ENCODE measurements at places on chromosomes 7 and 10.

DNA sequence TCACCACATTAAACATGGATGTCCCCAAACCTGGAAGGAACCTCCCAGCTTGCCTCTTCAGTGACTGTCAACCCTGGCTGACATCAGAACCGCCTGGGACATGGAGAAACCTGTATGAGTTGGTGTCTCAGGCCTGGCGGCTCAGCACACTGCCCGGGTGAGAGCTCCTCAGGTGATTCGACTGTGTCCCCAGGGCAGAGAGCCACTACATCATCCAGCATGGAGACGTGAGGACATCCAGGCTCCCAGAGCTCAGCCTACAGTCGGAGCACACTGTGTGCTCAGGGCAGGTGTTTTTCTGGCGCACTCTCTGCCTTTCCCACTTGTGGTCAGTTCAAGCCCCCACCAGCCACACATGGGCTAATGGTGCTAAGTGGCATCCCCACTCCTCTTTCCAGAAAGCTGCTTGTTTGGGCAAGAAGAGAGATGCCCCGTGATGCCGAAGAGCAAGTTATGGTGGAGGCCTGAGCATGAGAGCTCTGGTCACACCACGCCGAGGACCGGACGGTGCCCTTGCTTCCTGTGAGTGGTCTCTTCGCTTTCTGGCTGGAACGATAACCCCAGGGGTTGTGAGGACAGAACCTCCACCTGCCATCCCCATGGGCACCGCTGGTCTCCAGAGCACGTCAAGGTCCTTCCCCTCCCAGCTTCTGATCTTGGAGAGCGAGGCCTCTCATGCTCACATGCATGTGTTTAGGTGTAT lies 38.5 kb downstream of the AMZ1 start:
- DNase-seq = no peak

GRCh38 chr10:8323428-8324054 lies 269.1 kb downstream of the GATA3 start:
- no peak for DNase-seq

GRCh38 chr10:21724020-21724589 lies 190.1 kb downstream of the MLLT10 start:
- DNase-seq = no peak

DNA sequence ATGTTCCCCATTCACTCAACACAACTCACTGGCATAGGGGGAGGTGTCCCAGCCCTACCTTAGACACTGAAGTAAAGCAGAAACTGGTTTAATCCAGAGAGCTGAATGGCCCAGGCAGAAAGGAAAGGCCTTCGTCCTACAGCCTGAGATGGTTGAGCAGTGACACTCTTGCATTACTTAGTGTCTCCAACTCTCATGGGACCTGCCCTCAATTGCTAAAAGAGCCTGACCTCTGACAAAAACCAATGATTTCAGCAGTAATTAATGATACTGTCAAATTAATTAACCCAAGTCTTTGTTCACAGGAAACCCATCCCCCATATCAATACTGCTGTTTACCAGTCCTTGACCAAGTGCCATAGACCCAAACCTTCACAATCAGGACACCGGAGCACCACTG lies 48.6 kb downstream of the ICA1 start:
- DNase-seq = no peak

DNA sequence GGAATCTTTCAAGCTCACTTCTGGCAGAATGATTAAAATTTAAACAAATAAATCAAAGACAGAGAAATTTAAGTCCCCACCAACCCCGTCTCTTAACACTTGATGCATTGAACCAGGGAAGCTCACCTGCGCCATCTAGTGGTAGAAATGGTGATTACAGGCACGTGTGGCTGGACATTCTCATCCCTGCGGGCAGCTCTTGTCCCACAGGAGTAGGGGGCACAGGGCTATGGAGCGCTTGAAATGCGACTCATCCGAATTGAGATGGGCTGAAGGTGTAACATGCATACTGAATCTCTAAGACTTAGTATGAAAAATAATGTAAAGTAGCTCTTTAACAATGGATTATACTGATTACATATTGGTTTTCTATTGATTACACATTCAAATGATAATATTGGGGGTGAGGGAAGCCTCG lies 24.8 kb upstream of the SLIT1 start:
- DNase-seq = peak; percentile 77

- DNase-seq = no peak
Measured at GRCh38 chr10:62413048-62413447, 38.9 kb downstream of the ZNF365 start.

DNA sequence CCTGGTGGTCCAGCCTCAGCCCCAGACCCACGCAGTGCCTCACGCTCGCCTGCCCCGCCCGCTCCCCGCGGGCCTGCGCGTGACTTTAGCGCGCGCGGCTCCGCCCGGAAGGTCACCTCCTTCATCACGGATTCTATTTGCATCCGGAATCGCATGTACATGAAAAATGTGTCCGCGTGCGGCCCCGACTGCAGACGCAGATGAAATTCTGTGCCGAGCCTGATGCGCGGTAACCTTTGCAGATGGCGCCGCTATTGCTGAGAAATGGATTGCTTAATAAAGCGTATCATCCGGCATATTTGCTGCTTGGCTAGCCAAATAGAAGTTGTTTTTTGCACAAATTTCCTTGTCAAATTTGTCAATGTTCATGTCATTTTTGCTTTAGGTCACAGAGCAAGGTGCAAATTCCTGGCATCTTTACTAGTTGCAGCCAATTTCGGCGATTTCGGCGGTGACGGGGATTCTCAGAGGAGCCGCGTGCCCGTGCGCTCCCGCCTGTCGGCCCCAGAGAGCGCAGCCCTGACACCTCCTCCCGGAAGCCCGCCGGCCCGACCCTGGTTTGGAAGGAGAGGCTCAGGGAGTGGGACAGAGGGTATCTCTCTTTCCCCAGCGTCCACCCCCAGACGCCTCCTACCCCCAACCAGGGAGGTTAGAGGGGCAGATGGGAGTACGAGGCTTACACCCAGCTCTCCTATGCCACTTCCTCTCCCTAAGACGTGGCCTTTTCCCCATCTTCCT lies 85.9 kb upstream of the PAX2 start:
- DNase-seq = no peak

GRCh38 chr10:70549962-70550458 lies 52.5 kb downstream of the PRF1 start:
- peak; percentile 79 for DNase-seq

DNA sequence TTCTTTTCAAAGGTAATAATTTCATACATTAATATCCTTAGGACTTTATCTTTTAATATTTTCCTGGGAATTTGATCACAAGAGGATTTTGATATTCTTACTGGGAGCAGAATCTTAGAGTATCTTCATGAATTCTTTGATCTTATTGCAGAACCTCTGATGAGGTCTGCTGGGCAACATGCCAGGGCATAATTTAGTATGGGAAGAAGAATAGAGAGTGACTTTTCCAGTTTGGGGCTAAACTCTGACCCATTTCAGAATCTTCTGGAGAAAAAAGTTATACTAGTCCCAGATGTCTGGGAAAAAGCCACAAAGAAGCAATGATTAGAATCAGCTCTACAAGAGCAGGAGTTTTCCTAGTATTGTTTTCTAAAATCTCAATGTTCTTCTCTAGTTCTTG lies 28.0 kb upstream of the RSU1 start:
- DNase-seq = no peak
